Activated CD4-positive, alpha-beta T cell treated with anti-CD3 and anti-CD28 coated beads for 24 hours (primary cell): ENCODE measurements at places on chromosomes 12 and 14.

- no peak for DNase-seq
Observed at GRCh38 chr12:111366075-111366474, 2.8 kb downstream of the PHETA1 start.

DNA sequence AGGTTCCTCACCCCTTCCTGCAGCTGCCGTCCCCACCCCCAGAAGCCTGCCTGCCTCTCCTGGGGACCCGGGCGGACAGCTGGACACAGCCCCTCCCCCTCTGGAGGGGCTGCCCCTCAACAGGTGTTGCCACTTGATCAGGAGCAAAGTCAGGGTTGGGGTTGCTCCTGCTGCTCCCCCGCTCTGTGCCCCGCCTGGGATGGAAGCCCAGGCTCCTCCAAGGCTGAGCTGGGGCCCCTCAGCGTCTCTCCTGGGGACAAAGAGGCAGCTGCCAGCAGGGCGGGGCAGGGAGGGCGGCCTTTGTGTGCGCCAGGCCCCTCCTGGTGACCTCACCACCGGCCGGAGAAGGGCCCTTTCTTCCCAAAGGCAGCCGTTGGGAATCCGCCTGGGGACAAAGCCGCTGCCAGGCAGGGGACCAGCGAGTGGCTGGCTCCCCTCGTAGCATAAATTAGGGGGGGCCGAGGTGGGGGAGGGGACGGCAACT, 13.7 kb downstream of the TRMT61A start:
- no peak for DNase-seq

GRCh38 chr12:92210071-92210470, 64.4 kb upstream of the BTG1 start:
- DNase-seq = no peak

DNA sequence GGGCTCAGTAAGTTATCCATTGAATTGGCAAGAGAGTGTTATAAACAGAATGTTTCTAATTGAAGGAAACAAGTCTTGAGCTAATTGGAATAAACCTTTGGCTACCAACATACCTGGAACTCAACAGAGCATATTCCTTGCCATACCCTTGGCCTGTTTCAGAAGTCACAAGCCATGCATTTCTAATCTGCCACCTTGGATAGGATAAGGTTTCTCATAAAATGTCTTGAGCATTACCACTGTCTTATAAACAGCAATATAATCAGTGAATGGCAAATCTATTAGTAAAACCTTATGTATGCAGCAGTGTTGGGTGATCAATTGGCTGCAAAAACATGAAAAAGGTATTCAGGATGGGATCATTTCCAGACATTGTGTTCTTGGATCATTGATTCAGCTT, 765.2 kb upstream of the SEL1L start:
- no peak for DNase-seq

GRCh38 chr12:48866052-48866711, 512 bp upstream of the RND1 start:
- no peak for DNase-seq

GRCh38 chr14:30600922-30601918, 20.9 kb upstream of the SCFD1 start:
- DNase-seq = no peak

GRCh38 chr14:24080888-24081738, 9.8 kb downstream of the CPNE6 start:
- peak; percentile 53 for DNase-seq

DNA sequence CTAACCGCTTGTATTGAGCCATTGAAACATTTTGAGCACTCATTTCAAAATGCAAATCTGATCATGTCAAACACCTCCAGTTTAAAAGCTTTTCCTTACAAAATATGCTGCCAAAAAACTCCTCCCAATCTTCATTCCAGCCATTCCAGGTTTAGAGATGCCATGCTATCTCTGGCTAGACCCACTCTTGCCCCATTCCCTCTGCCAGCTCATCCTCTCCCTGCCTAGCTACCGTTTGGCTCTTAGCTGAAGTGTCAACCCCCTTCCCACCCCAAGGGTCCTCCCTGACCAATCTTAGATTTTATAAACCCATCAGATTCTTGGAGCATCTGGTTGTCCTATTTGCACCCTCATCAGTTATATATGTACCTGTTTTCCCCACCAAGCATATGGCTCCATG, 75.0 kb downstream of the SCAF11 start:
- no peak for DNase-seq

- no peak for DNase-seq
Observed at GRCh38 chr12:100564090-100564489, 9.4 kb upstream of the GAS2L3 start.

DNA sequence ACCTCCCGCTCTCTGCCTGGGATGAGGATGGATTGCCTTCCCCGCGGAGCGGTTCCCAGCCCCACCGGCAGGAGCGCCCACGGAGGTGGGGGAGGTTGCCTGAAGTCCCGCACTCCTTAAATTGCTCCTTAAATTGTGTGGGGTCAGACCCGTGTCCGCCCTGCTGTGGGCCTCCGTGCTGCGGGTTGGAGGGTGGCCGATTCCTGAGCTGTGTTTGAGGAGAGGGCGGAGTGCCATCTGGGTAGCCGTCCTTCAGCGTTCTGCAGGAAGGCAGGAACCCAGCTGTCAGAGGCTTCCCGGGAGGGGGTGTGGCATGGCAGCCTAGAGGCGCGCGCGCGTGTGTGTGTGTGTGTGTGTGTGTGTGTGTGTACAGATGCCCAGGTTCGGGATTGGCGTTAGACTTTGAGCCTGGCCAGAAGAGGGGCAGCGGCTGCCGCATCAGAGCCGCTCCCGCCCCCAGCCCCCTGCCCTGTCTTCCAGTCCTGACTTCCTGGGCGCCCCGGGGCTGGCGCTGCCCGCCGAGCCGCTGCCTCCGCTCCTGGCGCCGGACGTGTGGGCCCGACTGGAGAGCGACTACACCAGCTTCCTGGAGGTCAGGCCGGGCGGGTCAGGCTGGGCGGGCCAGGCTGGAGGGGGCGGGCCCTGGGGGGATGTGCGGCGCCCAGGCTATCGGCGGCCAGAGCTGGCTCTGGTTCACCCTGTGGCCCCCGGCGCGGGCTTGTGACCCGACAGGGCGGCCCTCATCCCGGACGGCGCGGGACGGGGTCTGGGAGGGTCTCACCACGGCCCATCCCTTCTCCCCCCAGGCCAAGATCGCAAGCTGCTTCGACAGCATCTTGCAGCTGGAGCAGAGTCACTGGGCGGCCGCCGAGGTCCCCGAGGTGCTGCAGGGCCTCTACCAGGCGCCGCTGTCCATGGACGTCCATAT, 9.2 kb downstream of the EXOC3L4 start:
- no peak for DNase-seq

GRCh38 chr12:16323010-16323409, 24.4 kb upstream of the MGST1 start:
- no peak for DNase-seq

DNA sequence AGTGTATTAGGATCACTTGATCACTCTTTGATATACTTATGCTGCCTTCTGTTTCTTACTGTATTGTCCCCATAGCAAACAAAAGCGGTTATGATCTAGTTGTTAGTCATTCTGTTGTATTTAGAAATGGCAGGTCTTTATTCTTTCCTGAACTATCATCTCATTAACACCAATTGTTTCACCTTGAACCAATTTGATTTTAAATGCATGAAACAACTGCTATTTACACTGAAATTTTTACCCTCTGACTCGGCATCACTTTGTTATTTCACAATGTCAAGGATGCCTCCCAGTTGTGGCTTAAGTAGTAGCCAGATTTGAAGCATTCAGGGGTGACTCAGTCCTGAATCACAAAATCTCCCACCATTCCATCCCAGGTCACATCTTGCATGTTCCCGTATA, 303.5 kb downstream of the EGLN3 start:
- no peak for DNase-seq

DNA sequence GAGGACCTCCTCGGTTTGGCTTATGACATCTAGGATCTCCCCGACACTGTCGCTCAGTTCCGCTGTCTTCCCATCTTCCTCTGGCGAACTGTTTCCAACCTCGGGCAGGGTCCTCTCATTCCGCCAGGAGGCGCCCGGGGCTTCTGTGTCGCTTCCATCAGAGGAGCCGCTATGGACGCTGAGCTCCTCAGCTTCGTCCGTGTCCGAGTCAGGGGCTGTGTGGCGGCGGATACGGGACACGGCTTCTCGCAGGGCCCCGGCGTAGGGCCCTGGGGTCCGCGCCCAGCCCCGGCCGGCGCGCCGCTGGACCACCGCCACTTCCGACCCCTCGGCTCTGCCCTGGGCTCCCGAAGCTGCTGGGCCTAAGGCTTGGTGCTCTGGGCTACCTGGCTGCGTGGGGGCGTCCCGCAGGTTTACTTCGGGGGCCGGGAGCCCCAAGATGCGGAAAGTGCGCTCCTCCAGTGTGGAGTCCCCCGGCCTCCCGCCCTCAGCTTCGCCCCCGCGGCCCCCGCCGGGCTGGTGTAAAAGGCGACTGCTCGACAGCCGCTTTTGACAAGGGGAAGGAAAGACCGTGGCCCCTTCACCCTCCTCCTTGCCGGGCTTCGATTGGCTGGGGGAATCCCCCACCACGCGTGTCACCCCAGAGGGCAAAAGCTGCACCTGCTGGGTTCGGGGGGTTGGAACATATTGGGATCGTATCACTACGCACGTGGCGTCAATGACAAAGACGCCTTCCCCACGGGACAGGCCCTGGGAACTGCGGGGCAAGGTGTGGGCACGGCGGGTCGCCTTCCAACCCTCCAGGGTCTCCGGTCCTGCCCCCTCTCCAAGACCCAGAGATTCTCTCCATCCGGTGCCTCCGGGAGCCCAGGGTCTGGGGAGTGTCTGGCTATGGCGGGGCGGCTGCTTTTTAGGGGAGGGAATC, 2.1 kb downstream of the DDN start:
- no peak for DNase-seq

DNA sequence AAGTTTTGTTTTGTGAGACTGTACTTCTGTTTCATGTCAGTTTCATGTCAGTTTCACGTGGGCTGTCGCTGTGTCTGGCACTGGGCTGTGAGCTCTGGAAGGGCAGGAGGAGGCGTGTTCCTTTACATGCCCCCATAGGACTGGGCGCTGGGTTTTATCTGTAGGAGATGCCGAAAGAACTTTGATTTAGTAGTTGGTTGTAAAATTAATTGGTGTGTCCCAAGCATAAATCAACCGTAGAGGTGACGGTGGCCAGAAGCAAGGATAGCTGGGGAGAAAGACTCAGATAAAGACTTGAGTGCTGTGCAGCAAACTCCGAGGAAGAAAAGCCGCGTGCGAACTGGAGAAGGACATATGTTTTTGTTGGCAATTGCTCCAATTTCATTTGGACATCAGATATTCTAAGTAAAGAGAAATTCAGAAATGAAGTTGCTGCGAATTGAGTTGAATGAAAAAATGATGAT, 182.5 kb downstream of the VRK1 start:
- no peak for DNase-seq

GRCh38 chr12:56143870-56144269, 8.5 kb upstream of the MYL6B start:
- no peak for DNase-seq

DNA sequence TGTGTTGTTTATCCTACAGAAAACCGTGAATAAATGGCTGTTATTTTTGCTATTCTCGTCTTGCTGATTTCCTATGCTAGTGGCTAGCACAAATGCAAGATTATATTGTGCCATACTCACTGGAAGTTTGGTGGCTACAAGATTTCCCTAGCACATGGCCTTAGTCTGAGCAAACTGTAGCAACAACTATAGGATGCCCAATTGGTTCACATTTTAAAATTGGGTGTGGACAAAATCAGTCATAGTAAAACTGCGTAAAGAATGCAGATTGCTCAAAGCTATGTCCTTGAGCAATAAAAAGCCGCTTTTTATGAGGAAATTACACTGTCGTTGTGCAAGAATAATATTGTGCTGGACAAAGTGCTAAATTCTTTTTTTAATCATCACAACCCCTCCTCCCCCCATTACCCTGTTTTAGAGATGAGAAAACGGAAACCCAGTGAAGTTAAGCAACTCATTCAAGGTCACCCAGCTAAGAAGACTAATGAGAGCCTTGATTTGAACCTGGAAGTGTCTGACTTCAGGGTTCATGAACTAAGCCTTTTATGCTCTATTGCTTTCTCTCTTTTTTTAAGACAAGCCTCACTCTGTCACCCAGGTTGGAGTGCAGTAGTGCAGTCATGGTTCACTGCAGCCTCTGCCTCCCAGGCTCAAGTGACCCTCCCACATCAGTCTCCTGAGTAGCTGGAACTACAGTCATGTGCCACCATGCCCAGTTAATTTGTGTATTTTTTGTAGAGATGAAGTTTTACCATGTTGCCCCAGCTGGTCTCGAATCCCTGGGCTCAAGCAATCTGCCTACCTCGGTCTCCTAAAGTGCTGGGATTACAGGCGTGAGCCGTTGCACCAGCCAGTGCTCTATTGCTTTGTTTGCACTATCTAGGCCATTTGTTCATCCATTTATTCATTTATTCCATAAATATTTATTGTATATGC, 73.6 kb downstream of the SRGAP1 start:
- DNase-seq = no peak

GRCh38 chr14:54173802-54174201, 217.2 kb upstream of the BMP4 start:
- no peak for DNase-seq

- DNase-seq = no peak
Observed at GRCh38 chr14:101603096-101603495, 41.8 kb downstream of the DIO3 start.

GRCh38 chr14:20807304-20808161, 4.9 kb upstream of the RNASE1 start:
- DNase-seq = no peak

GRCh38 chr12:28099871-28100270, 90.4 kb upstream of the CCDC91 start:
- DNase-seq = no peak

DNA sequence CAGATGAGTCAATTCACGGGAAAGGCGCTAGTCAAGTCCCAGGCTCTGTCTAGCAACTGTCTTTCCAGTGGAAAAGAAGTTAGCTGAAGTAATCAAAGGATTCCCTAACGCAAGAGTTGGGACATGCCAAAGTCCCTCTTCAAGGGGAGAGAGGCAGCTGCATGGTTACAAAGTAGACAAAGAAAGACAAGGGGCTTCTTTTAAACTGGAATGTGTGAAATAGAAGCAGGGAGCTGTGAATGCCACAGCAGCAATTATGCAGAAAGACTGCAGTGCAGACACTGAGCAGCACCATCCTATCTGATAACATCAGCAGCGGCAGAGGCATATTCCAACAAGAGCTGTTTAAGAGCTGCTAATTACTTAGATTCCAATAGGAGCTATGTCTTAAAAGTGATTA, 12.5 kb upstream of the CIPC start:
- DNase-seq = no peak

DNA sequence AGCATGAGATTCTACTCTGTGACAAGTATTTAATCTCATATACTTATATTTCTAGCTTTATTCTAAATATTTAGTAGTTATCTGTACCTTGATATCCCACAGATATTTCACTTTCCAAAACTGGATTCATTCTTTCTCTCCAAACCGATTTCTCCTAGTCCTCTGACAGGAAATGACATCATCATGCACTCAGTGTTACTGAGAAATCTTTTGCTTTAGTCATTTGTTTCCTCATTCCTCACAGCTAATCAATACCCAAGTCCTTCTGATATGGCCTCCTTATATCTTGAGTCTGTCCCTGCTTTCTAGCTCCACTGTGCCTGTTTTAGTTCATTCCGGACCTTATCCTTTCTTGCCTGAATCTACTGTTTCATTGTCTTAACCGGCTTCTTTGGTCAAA, 39.4 kb upstream of the E2F7 start:
- no peak for DNase-seq

GRCh38 chr12:108021141-108021540, 107.9 kb upstream of the WSCD2 start:
- DNase-seq = no peak
